Endothelial cell (in vitro differentiated cells): ENCODE measurements at places on chromosomes 6 and 20.

DNA sequence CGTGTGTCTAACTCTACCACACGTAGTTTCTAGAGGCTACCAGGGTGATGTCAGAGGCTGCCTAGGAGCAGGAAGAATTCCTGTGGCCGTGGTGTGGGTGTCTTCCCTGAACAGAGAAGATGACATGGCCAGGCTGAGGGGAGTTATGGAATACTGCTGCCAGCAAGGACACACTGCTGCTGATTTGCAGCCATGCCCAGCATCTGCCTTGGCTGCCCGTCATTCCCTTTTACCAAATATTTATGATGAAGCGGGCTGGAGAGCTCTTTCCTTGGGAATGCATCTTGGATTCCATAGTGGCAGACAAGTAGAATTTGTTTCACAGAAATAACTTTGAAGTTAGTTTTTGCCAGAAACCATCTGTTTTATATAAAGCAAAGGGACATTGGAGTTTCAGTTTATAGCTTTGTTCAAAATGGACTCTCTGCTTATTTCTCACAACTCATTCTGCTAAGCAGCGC lies 80.8 kb upstream of the VSTM2L start:
- DNase-seq: no peak

GRCh38 chr6:116866281-116866871 lies 10.7 kb upstream of the RFX6 start:
- DNase-seq: no peak

GRCh38 chr20:34179637-34180360 lies 61.4 kb upstream of the ASIP start:
- DNase-seq: no peak

- no peak for DNase-seq
Measured at GRCh38 chr20:50305636-50306477, 115.2 kb downstream of the CEBPB start.

DNA sequence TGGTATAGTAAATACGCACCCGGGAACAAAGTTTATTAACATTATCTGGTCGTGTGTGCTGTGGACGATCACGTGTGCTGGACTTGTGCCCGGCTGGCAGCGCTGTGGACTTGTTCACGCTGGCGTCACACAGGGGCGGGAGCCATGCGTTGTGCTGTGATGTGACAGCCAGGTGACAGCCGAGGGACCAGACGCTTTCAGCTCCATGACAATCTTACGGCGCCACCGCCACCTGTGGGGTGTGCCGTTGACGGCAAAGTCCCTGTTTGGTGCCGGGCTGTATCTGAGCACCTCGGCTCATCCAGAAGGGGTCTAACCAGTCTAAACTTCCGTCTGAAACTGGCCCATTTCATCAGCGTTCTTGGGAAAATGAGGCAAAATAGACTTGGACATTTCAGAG lies 25.2 kb downstream of the DLL1 start:
- no peak for DNase-seq

GRCh38 chr6:51885957-51886356 lies 201.5 kb downstream of the PKHD1 start:
- DNase-seq: no peak

DNA sequence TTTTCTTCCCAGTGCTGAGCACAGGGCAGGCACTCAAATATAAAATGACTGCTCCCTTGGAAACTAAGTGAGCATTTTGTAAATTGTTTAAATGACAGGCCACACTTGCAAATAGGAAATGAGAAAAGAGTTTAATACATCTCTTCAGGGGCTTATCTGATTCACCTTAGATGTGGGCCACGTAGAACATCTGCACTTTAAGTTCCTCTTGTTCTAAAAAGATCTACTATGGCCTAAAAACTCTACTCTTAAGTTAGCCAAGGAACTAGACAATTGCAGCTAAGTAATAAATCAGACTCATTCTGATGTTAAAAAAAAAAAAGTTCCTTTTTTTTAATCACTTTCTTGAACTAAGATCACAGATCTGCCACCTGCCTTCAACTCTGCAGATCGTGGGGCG lies 126.3 kb downstream of the KIF16B start:
- DNase-seq: no peak

- no peak for DNase-seq
Measured at GRCh38 chr20:1204576-1204975, 1.3 kb downstream of the C20orf202 start.

DNA sequence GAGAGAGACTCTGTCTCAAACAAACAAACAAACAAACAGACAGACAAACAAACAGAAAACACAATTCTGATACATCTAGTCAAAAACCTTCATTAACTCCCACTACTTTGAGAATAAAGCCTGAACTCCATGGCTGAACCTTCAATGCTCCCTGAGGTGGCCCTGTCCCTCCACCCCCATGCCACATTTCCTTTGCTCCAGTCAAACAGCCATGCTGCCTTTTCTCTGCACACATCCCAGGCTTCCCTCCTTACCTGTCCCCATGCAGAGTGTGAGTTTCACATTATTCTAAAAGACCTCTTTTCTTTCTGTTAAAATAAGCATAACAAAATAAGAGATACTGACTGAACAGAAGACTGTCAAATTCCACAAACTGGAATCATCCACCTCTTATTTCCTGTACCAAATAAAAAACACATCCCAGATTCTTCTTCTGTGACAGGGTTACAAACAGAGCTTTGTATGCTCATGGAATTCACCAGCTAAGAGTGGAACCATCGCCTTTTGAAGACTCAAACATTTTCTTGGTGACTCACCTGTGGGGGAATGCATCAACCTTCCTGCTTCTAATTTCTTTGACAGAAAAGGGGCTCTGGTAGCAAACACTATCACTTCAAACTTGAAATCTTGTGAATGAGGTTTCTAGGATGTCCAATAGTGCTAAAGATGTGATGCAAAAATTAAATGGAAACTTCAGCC lies 71.0 kb upstream of the SLC22A16 start:
- DNase-seq: no peak

DNA sequence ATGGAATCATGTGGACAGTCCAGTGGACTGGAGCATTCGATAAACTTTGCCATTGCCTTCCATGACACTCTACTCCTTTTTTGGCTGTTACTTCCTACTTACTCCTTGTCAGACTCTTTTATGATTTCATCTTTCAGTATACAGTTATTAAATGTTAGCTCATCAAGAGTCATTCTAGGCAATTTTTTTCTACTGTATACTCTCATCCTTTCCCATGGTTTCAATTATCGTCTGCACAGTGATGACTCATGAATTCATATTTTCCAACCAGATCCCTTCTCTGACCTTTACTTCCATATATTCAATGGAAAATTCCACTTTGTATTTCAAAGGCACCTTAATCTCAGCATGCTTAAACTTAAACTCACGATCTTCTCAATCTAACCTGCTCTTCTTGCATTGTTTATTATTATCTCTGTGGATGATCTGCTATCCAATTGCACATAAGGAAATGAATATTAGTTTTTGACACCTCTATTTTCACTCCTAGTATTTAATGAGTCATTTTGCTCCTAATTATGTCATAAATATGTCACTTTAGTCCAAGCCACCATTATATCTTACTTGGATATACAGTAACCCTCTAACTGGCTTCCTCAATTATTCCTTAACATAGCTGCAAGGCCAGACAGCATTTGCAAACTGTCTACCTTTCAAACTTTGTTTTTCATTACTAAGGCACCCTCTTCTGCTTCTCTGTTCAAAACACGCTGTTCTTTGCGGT lies 427.5 kb downstream of the PHF3 start:
- no peak for DNase-seq

- no peak for DNase-seq
Measured at GRCh38 chr6:96948631-96949030, 24.1 kb downstream of the KLHL32 start.

- no peak for DNase-seq
Measured at GRCh38 chr6:29989211-29989610, 46.9 kb downstream of the HLA-A start.

DNA sequence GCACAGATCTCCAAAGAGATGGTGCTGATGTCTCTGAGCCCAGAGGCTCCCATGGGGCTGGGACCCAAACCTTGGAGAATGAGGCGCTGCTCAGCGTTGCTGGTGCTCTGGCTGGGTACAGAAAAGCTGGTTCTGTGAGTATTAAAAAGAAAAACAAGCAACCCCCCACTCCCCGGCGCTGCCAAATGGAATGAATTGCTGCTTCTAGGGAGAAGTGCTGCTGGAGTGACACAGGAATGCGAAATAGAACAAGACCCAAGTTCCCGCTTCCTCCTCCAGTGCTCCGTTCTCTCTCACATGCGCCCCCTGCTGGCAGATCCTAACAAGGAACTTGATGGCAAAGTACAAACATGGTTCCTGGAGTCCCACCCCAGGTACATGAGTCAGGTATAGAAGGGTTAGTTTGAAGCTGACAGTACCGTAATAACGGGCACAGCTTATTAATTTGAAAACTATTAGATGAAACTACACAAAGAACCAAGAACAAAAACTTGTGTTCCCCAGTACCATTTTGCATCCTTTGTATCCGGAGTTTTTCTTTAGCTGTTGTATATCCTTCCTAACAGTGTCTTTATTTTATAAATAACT lies 2.1 kb upstream of the DDX27 start:
- DNase-seq: peak; percentile 95

GRCh38 chr20:12594410-12595088 lies 414.2 kb upstream of the SPTLC3 start:
- no peak for DNase-seq

DNA sequence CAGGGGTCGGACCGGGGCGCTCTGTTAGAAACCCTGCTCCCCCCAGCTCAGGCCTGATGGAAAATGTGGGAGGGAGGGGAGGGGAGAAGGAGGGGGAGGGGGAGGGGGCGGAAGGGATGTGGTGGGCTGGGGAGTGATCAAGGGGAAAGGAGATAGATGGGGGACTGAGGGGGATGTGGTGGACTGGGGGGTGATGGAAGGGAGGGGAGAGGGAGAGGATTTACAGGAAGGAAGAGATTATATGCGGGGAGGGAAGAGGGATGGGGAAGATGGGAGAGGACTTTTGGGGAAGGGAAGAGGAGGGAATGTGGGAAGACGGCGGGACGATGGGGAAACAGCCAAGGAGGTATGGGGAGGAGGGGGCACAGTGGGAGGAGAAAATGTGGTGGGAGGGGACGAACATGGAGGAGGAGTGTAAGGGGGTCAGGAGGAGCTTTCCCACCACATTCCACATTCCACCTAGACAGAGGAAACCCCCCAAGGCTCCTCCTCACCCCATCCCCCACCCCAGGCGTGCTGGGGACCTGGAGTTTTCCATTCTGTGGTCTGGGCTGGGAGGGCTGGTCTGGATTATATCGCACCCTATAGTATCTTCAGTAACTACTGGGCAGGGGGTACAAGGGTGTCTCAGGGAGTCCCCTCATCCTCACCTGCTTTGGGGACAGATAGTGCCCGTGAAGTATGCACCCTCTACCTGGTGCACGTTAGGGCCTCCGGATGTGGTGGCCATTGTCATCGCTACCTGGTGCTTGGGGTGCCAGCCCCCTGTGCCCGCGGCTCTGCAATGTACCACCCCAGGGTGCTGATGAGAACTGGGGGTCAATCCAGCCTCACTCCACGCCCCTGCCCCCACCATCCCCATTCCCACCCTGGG lies 578 bp upstream of the PTGIS start:
- no peak for DNase-seq

- DNase-seq: no peak
Measured at GRCh38 chr6:25112322-25112773, 166.8 kb upstream of the CARMIL1 start.

DNA sequence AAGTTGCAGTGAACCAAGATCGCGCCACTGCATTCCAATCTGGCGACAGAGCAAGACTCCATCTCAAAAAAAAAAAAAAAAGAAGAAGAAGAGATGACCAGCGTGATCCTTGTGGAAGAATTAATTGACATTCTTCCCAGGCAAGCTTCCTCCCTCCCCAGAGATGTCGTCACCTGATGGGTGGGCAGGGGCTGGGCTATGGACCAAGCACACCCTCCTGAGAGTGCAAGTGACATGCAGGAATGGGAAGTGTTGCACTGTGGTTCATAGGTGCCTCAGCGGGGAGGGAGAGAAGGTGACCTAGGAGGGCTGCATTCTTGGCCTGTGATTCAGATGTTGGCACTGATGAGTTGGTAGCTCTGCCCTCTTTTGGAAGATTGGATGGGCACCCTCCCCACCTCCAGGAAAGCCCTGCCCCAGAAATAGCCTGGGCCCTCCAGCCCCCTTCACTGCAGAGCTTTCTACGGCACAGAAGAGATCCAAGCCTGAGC lies 37.8 kb downstream of the TAF8 start:
- DNase-seq: no peak

- no peak for DNase-seq
Measured at GRCh38 chr6:17149571-17149970, 47.7 kb downstream of the STMND1 start.

DNA sequence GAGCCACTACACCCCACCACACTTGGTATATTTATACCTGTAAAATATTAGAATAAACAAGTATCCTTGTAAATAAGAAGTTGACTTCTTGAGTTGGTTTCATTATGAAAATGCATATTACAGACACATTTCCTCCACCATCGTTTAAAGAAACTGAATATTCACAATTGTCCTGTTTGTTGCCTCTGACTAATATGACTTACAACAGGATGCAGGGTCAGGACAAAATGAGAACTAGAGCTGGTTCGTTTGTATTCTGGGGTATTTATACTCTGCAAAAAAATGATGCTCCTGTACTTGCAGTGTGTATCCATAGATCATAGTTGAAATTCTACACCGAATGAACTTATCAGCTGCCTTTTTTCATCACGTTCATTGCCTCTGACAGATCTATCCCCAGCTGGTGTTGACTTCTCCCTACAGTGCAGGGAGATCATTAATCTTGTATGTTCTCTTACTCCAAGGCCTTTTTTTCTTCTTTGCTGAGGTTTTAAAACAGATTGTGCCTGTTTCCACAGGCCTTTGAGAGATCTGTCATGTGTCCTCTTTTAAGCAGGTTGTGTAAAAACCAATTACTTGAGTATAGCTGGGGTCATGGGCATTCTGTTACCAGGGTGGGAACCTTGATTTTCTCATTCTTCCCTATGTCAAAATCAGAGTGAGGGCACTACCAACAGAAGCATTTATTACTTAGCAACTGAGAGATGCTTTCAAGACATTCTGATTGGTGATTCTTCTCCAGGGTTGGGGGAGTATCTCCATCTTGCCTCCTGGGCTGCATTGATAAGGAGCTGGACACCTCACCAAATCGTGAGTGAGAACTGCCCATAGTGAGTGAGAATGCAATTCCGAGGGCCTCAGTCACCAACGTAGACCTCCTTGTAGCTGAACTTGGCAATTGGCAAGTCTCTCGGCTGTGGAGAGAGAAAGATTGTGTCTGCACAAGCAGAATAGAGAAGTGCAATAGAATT lies 78.8 kb upstream of the CD83 start:
- no peak for DNase-seq

DNA sequence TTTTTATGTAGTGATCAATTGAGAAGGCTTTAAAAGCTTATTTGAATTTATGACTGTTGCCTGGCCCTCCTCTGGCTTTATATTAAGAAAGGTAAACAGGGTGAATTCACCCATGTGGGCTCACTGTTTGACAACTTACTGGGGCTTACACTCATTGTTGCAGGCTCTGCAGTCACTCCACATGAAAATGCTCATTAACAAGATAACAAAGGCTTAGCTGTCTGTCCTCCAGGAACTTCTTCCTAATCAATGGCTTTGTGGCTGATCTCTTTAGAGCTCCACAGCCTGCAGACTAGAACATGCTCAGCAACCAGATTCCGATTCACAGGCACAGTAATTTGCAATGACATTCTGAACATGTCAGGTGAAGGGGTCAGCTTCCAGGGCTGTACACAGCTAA lies 323.2 kb upstream of the MAN1A1 start:
- no peak for DNase-seq
